GM23338 (cell line): ENCODE measurements at places on chromosomes 7 and 10.

DNA sequence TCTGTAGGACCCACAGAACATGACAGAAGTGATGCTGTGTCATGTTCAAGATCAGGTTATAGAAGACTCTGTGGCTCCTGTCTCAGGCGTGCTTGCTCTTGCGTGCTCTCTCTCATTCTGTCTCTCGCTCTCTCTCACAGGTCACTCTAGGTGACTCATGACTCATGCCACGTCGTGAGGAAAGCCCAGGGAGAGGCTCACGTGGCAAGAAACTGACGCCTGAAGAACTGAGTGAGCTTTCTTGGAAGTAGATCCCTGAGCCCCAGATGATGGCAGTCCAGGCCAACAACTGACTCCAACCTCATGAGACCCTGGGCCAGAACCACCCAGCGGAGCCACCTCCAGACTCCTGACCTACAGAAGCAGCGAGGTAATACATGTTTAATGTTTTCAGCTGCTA lies 103.3 kb downstream of the DNMBP start:
- no peak for DNase-seq

GRCh38 chr10:89861584-89862301 lies 160.4 kb downstream of the KIF20B start:
- DNase-seq: no peak

DNA sequence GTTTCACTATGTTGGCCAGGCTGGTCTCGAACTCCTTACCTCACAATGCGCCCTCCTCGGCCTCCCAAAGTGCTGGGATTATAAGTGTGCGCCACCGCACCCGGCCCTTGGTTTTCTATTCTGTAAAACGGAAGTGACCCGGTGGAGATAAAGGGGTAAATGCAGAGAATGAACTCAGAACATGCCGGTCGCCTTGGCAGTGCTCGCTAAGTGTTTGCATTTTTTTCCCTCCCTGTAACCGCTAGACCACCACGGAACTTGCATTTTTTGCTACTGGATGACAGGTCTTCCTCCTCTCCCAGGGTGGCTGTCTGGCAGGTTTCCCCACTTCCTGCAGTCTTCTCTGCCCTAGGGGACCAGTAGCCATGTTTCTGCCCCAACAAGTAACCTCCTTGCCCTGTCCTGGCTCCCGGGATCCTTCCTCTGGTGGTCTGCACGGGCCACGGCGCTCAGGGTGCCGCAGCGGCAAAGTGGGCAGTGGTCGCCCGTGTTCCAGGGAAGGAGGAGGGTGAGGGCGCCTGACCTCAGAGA lies 18.8 kb upstream of the GNA12 start:
- no peak for DNase-seq

DNA sequence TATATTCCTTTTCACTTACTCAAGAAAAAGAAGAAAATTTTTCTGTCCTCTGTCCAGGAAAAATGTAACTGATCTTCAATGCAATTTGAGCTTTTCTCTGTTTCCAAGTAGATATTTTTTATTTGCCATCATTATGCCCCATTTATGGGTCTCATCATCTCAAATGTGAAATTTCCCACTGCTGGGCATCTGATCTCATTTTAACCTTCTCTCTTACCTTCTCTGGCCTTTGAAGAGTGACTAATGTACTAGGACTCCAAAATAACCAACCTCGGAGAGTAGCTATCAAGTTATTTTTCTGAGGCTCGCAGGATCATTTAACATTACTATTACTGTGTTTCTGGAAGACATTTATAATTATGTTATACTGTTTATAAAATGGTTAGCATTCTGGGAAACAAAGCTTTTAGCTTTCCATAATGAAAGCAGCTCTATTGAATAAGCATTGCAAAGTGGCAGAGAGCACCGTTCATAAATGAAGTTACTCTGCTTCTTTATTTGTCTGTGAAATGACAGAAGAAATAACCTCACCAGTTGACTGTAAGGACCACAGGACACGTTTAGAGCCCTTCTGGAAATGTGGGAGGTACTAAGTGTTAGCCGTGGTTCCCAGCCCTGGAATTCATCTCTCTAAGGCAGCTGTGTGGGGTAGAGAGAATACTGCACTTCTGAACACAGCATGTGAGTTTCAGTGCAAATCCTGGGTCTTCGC lies 33.3 kb upstream of the NMT2 start:
- no peak for DNase-seq

DNA sequence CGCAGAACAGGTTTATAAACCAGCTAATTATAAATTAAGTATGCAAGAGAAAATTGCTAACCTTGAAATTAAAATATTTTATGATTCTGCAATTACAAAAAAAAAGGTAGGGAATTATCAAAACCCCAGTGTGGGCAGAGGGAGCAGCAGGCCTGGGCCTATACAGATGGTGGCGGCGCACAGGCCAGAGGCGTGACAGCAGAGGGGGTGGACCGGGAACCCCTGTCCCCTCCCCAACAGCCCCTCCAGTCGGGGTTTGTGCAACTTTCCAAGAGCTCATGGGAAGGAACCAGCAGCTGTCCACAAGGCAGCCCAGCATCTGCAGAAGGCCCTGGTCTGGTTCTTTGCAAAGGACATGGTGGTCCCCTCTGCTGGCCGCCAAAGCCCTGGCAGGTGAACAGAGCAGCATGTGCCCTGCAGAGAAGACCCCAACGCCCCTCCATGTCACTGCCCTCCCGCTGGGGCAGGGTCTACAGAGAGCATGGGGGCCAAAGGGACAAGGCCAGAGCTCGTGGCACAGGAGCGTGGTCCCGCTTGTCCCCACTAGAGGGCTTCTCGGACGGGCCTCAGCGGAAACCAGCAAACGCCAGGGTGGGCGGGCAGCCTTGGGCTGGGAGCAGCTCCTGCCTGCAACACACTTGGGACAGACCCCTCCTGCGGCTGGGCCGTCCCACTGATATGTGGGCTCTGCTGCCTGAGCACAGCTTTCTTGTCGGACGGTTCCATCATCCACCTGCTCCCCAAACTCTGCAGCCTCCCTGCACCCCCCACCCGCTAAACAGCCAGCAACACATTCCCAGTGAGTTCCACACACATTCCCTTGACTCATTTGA lies 75.1 kb downstream of the EBF3 start:
- peak; percentile 90 for DNase-seq

- DNase-seq: peak; percentile 75
Observed at GRCh38 chr10:44974628-44975430, 3.8 kb downstream of the DEPP1 start.

GRCh38 chr10:79057481-79058275 lies 11.1 kb upstream of the ZMIZ1 start:
- no peak for DNase-seq

- no peak for DNase-seq
Observed at GRCh38 chr10:116683166-116683565, 59.2 kb downstream of the HSPA12A start.

DNA sequence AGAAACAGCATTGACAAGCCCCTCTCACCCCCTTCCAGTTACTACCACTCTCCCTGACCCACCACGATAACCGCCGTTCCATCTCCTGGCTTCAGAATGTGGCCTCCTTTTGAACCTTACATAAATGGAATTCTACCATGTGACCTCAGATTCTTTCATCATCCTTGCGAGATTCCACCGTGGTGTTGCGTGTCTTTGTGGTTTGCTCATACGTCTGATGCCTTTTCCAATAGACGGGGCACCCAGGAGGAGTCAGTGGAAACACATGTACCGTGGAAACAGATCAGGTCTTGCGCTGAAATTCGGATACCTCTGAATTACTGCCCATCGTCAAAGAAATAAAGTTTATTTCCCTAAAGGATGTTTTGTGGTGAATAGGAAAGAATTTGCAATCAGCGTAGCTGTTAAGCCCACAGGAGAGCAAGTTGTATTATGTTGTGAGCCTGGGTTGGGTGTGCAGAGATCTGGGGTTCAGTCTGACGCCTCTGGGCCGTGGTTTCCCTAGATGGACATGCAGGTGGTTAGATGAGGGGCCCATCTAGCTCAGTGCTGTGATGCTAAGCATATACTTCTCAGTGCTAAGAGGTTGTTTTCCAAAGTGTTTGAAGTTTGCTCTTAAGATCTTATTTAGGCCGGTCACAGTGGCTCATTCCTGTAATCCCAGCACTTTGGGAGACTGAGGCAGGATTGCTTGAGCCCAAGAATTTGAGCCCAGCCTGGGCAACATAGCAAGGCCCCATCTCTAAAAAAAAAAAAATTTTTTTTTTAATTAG lies 29.1 kb downstream of the GTF2IRD1 start:
- DNase-seq: no peak

DNA sequence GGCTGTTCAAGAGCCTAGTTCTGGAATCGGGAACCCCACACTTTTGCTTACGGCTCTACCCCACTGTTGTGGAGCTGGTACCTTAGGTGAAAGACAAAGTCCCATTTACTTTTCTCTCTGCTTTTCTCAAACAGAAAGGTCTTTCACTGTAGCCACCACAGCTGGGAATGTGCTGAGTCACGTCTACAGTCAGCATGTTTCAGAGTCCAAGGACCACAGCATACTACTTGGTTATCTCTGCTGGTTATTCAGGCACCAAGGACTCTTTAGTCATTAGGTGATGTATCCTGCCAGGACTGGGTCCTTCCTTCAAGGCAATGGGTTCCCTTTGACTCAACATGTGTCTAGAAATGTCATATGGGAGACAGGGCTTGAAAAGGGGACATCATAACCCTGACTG lies 266.8 kb upstream of the STEAP1 start:
- no peak for DNase-seq

- no peak for DNase-seq
Observed at GRCh38 chr10:63375458-63375857, 90.3 kb downstream of the JMJD1C start.

DNA sequence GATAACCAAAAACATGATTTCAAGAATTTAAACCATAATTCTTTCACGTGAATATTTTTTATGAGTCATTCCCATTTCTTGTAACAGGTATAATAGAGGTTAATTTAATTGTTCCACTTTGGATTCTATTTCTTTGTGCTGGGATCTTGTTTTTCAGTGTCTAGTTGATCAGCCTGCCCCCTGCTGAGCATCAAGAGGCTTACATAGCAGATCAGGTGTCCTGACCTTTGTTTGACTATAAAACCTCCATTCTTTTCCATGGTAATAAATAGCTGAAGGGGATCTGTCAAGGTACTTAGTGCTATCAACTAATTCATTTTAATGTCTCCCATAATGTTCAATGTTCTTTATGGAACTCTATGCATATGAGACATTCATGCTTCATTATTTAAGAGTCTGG lies 4.9 kb downstream of the COL17A1 start:
- peak; percentile 67 for DNase-seq

DNA sequence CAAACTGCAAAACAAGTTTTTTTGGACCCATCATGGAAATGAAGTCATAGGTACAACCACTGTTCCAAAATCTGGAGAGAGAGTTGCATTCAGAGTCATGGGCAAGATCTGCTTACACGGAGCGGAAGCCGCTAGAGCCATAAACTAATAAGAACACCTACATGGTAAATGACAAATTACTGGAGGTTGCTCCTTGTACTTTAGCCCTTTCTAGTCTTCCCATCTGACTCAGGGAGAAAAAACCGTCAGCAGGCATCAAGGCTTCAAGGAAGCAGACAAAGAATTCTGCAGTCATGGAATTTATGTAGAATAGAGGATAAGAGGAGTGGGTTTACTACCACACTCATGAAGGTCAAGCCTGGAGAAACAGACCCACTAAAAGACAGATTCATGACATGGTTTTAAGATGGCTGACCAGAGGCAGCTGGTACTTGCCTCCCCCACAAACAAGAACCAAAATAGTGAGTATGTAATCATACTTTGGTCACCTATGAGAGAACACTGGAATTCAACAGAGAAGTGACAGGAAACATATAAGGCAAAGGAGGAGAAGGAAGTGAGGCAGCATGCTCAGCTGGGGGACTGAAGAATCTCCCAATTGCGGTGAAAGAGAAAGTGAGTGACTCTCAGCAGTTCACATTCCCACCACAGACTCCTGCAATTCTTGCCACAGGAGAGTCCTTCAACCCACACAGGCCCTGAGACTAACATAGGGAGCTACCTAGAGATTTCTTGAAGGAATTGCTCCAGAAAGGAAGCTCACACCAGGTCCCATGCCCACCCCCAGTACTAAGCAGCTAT lies 42.4 kb upstream of the ASAH2 start:
- no peak for DNase-seq

DNA sequence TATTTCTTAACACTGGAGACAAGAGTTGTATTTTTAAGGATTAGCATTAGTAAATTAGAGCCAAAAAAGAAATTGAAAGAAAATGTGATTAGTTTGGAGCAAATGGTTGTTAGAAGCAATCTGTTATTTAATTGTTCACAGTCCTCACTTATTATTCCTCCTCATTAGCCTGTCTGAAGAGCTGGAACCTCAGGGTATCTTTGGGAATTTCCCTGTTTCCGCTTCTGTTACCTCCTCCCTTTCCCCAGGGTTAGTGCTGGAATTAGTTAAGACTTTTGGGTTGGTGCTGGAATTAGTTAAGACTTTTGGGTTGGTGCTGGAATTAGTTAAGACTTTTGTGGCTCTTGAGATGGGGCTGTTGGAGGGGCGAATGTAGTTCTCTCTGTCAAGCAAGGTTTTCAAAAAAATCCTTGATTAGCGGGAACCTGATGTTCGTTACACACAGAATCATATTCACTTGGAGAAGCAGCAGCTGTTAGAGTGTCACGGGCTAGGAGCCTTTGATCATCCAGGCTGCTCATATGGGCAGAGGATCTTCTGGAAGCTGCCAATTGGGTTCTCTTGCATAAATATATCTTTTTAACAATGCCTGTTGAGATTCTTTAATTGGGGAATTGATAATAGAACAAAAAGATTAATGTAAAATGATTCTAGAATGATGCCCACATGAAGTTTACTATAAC lies 251.0 kb upstream of the NPSR1 start:
- no peak for DNase-seq

DNA sequence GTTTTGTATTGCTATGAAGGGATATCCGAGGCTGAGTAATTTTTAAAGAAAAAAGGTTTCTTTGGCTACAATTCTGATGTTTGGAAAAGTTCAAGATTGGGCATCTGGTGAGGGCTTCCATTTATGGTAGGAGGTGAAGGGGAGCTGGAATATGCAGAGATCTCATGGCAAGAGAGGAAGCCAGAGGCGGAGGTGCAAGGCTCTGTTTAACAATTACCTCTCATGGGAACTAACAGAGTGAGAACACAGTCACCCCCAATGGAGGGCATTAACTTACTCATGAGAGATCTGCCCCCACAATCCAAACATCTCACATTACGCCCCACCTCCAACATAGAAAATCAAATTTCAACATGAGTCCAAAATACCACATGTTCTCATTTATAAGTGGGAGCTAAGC lies 62.0 kb downstream of the AKR1D1 start:
- no peak for DNase-seq

- no peak for DNase-seq
Observed at GRCh38 chr7:133530682-133531081, 277.8 kb downstream of the EXOC4 start.

- no peak for DNase-seq
Observed at GRCh38 chr7:15600298-15600697, 38.5 kb upstream of the AGMO start.

GRCh38 chr7:18210377-18210776 lies 182.7 kb upstream of the PRPS1L1 start:
- DNase-seq: no peak

DNA sequence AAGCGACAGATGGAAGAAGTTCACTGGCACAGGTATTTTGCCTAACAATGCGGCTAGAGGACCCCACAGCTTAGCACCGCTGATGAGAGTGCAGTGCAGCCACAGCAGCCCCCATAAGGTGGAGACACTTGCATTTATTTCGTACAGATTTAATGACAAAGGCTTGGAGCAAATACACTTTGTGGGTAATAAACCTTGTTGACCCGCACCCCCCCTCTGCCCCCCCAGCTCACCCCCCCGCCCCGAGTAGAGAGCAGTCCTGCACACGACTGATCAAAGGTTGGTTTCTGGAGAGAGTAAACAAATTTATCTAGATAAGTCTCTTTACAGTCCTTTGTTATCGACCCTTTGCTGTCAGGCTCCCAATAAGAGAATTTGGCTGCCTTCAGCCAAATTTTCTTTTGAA lies 96.7 kb upstream of the LRGUK start:
- DNase-seq: no peak
